ENCODE measurements at places on chromosomes 6 and 20.

DNA sequence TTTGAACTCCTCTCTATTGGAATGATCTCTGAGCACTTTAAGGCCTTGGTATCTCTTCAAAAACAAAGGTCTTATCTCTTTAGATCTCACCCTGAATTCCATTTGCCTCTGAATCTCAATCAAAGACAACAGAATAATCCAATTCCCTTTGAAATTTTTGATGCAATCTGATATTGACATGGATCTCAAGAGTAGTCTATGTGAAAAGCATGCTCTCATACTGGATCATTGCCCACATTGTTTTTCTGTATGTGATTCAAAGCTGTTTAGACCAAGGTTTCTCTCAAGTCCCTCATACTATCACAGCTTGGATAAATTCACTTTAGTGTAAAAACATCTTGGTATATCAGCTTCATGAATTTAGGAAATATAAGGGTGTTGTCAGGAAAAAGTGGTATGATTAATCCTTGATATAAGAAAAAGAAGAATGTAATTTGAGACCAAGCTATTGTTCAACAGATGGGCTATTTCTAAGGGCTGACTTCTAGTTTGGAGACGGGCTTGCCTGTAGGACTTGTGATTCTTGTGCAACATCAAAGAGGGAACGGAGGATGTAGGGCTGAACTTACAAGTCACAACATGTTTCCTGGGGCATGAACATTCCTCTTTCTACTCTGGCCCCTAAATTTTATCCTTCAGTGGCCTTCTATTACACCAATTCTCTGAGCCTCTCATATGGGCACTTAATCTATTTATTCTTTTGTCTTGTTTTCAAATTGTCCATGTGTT lies 77.9 kb upstream of the CITED2 start:
- DNase-seq, result no peak

- DNase-seq, result no peak
Observed at GRCh38 chr6:150738092-150738629, 127.3 kb upstream of the MTHFD1L start.

- no peak for DNase-seq
Observed at GRCh38 chr6:28659250-28659566, 133.5 kb downstream of the GPX5 start.

DNA sequence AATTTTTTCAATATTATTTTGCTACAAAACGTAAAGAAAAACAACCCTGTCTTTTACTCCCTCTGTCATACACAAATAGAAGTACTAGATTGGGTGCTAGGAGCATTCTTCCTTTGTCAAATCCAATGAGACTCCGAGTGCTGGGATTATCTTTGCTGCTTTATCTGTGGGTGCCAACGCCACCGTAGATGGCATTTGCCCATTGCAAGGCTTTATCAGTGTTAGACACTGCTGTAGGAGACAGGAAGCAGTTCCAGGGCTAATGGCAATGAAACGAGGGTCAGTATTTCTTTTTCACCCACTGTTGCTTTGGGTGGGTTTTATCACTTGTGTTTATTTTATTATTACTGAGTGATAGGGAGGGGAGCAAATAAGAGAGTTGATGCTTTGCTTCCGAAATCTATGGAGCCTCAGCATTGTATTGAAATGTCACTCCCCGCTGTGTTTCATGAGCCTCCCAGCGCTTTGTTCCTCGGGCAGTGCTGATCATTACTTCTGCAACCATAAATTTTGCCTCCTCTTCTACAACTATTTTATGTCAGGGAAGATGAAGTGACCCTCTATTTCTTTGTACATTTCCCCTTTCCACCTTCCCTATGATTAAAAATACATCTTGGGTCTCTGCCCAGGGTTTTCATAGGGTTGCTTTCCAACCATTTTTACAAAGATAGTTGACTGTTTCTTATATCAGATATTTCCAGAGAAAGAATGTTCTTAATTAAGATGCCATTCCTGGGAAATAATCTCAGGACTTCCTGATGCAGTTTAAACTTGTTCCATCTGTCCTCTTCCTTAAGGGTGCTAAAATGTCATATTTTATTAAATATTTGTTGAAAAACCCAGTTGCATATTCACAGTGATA lies 86.7 kb upstream of the LAMP5 start:
- DNase-seq, result no peak

DNA sequence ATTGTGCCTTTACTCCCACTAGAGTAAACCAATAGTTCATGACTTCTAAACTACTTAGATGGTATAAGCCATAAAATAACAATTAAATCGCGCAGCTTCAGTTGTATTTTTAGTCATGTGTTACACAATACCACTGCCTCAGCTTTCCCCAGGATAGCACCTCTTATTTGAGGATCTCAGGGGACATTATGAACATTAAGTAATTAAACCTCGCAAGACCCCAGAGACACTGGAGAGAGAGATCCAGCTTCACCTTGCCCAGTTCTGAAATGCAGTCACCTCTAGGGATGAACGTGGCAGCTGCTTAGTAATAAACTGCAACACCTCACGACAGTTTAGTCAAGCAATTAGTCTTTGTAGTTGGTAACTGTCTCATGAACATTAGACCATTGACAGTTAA lies 87.1 kb downstream of the CFAP61 start:
- no peak for DNase-seq

DNA sequence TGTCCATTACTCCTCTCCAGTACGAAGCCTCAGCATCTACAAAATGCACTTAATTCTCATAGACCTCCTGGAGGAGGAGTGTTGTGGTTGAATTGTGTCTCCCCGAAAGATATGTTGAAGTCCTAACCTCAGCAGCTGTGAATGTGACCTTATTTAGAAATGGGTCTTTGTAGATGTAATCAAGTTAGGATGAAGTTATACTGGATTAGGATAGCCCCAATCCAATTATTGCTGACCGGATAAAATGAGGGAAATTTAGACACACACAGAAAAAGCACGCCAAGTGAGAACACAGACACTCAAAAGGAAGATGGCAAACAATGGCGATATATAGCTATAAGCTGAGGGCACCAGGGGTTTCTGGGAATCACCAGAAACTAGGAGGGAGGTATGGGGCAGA lies 64.2 kb upstream of the FAM184A start:
- no peak for DNase-seq

DNA sequence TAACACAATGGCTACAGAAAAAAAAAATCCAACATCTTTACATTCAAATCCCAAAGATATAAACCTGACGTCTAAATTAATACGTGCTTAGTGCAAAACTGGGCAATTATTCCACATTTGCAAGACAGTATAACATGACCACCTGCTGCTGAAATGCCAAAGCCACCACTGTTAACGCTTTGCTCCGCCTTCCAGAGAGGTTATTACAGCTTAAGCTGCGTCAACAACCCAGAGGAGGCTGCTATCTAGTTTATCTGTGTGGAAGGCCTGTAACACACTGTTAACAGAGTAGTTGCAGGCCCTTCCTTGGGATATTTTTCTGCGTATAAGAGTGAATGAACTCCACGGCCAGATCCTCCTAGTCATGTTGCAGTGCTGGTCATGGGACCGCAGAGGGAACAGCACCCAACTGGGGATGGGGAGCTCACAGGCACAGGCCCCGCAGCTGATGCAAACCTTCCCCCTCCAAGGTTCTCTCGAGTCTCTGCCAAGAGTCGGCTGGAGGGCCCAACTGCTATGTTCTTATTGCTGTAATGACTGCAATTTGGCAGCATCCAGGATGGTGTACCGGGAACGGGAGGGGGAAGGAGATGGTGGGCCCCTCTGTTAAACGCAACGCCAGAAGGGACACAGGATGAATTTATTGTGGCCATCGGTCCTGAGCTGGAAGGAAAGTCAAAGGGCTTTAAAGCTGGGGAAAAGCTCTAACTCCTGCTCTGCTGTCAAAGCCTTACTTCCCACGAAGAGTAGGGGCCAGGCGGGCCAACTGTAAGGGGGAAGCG lies 993 bp upstream of the NCOA7 start:
- DNase-seq, result peak; percentile 20

- peak; percentile 84 for DNase-seq
Observed at GRCh38 chr6:134173936-134174671, 121.7 kb upstream of the SLC2A12 start.
